Right renal pelvis (tissue), 4 donors: ENCODE measurements at places on chromosomes 11 and 22. TPM values are rescaled to one million over a fixed set of nuclear protein-coding genes. Genes with fewer than 3 reads are reported as not detected.

Gene SEPTIN3
- polyA plus RNA-seq: 4.9 TPM

Gene MRGPRX3
- not detected for polyA plus RNA-seq

Gene NCAM1
- polyA plus RNA-seq: 69.6 TPM

Gene CATSPERZ
- not detected for polyA plus RNA-seq

Gene ZP1
- polyA plus RNA-seq: 0.06 TPM

Gene NADSYN1
- polyA plus RNA-seq: 38.9 TPM

Gene PRR14L
- 22.9 TPM for polyA plus RNA-seq

Gene SMC1B
- polyA plus RNA-seq: 0.14 TPM

Gene STK33
- 28.0 TPM for polyA plus RNA-seq

Gene PHRF1
- polyA plus RNA-seq: 21.1 TPM

Gene FGF4
- polyA plus RNA-seq: not detected

- DNase-seq: no peak
These were observed 9.1 kb downstream of the DRD4 start for GRCh38 chr11:646214-646613.

DNA sequence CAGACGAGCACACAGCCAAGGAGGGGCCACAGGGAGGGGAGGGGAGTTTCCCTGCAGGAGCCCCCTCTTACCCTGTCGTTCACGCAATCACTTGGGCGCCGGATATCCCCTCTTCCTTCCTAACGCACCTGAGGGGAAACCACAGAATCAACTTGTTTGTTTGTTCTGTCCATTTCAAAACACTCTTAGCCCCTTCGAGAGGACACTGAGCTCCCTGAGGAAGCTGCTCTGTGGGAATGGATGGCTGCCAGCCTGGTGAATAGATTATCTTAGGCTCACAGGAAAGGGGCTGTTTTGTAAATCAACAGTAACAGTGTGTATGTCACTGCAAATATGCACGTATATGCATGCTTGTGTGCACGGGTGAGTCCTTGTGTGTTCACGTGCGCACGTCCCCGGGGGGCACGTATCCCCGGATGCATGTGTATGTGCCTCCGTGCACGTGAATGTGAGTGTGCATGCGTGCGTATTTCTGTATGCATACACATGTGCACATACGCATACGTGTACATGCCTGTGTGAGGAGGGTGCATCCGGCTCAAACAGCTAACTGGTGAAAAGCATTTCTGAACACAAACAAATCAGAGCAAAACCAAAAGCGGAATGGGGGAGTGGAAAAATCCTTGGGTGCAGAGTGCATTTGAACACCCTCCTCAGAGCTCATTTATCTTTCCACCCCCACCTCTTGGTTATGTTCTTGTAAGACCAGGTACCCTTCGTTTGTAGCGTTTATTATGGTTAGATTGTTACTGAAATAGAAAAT is 7.2 kb downstream of the ARSA start:
- DNase-seq: no peak

GRCh38 chr11:665704-666281 is 28.7 kb downstream of the DRD4 start:
- no peak for DNase-seq

- no peak for DNase-seq
These were observed 167.0 kb downstream of the LDLRAD3 start for GRCh38 chr11:36110668-36111410.

DNA sequence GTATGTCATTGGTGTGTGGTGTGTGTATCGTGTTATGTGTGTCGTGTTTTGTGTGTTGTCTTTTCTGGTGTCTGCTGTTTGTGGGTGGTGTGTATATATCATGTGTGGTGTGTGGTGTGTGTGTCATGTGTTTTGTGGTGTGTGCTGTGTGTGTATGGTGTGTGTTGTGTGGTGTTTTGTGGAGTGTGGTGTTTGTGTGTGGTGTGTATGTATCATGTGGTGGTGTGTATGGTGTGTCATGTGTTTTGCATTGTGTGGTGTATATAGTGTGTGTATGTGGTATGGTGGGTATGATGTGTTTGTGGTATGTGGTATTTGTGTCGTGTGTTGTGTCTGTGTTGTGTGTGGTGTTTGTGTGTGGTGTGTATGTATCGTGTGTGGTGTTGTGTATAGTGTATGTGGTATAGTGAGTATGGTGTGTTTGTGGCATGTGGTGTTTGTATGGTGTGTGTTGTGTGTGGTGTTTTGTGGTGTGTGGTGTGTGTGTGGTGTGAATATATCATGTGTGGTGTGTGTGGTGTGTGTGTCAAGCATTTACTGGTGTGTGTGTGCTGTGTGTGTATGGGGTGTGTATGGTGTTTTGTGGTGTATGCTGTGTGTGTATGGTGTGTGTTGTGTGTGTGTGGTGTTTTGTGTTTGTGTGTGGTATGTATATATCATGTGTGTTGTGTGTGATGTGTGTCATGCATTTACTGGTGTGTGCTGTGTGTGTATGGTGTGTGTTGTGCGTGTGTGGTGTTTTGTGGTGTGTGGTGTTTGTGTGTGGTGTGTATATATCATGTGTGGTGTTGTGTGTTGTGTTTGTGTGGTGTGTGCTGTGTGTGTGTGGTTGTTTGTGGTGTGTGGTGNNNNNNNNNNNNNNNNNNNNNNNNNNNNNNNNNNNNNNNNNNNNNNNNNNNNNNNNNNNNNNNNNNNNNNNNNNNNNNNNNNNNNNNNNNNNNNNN is 12.7 kb downstream of the PIM3 start:
- no peak for DNase-seq

DNA sequence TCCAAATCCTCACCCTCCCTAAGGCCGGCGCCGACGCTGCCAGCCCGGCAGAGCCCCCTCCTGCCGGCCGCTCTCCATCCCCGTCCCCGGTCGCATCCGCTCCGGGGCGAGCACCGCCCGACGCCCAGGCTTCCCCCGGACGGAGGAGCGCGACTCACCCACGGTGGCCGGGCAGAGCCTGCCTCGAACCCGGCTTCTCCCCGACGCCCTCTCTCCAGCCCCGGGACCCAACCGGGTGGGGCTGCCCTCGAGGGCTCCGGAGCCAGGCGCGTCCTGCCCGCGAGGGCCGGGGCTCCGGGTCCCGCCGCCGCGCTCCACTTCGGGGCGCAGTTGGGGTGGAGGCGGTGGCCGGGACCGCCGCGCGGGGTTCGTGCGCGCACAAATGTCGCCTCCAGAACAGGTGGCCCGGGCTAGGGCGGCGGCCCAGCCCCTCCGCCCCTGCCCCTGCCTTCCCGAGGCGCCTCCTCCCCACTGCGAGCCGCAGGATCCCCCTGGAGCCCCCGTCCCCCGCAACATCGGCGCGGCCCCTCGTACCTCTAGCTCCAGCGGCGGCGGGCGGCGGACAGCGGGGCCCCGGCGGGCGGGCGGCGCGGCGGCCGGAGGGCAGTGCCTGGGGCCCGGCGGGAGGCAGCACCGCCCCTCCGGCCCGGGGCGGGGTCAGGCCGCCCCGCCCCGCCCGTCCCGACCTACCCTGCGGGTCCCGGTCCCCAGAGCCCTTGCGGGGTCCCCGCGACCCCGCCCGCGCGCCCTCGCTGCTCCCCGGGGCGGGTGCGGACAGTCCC is at the start of gene A4GALT:
TSS of gene A4GALT (minus strand) at position 608 of the 782 bp plus-strand sequence. CDS start 26,919 bp downstream, outside the sequence.
- DNase-seq: no peak

- no peak for DNase-seq
These were observed 78.8 kb downstream of the CTTN start for GRCh38 chr11:70477176-70477575.

- DNase-seq: no peak
These were observed 82.2 kb upstream of the SEPTIN5 start for GRCh38 chr22:19631899-19632667.

DNA sequence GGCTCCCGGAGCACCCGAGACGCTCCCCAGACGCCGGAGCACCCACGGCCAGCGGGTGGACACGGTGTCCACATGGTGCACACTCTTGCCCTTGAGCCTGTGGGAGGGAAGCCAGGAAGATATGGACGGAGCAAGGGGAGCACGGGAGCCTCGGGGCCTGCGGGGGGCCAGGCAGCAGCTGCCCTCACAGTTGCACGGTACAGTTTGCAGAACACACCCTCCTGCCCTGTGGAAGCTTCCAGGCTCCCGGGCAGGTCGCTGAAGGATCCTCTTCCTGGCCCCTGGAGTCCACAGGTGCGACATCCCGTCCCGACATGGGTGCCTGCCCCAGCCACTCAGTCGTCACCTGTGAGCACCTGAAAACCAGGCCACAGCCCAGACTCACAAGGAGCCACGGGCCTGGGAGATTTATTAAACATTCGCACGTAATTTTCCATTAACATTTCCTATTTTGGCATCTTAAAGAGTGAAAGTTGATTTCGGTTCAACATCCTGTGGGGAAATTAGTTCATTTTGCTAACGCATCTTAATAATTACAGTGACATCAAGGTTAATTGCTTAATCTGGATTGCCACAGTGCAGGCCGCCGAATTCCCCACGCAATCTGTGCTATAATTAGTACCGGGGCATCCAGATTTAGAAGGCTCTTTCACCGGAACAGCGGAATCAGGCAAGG is 253.3 kb downstream of the BRD1 start:
- no peak for DNase-seq

DNA sequence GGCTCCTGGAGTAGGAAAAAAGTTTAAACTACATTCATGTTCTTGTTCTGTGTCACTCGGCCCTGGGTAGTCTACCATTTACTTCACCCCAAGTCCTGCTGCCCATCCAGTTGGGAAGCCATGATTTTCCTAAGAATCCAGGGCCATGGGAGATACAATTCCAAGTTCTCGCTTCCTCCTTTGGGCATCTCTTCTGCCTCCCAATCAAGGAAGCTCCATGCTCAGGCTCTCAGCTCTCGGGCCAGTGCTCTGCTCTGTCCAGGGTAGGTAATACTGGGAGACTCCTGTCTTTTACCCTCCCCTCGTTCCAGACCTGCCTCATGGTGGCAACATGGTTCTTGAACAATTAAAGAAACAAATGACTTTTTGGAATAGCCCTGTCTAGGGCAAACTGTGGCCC is 60.6 kb downstream of the TIMP3 start:
- no peak for DNase-seq

GRCh38 chr11:17769218-17769617 is 34.6 kb downstream of the KCNC1 start:
- no peak for DNase-seq

DNA sequence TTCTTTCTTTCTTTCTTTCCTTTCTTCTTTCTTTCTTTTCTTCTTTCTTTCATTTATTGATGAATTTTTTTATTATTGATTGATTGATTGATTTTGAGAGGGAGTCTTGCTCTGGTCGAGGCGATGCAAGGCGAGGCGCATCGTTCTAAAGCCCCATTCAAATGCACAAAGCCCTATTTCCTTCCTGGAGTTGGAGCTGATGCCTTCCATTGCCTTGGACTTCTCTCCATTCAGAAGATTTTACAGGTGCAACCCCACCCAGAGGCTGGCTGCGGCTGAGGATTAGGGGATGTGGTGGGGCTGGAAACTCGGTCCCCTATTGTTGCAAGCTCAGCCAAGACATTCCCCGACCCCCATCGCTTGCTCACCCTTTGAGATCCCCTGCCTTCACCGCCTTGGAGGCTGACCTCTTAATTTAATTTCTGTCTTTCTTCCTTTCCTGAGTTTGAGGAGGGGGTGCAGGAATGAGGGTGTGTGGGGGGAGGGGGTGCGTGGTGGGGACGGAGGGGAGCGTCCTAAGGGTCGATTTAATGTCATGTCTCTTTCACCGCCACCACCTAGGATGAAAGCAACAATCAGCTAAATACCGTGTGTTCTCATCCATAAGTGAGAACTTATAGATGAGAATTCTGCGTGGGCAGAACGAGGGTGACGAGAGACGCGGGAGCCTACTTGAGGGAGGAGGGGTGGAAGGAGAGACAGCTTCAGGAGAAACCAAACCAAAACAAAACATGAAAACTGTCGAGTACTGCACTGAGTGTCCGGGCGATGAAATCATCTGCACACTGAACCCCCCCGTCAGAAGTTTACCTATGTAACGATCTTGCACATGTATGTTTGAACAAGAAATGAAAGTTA is 3913.9 kb upstream of the OR11H1 start:
- no peak for DNase-seq

GRCh38 chr11:114195981-114196731 is 100.0 kb upstream of the NNMT start:
- no peak for DNase-seq

DNA sequence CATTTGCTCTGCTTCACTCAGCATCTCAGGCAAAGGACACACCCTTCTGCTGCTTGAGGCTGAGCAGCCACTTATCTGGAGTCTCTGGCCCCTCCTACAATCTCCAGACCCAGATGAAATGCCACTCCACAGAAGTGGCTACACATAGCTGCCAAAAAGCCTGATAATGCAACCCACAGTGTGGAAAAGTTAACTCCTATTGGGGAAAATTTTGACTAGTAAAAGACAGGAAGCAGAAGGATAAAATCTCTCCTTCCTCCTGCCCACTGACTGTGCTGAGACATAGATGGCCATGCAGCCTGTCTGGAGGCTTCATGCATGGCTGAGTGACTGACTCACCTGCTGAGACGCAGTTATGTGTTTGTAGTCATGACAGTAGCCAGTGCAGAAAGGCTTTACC is 92.3 kb upstream of the TEAD1 start:
- peak; percentile 20 for DNase-seq

- DNase-seq: no peak
These were observed 28.4 kb downstream of the RELT start for GRCh38 chr11:73404506-73405145.

DNA sequence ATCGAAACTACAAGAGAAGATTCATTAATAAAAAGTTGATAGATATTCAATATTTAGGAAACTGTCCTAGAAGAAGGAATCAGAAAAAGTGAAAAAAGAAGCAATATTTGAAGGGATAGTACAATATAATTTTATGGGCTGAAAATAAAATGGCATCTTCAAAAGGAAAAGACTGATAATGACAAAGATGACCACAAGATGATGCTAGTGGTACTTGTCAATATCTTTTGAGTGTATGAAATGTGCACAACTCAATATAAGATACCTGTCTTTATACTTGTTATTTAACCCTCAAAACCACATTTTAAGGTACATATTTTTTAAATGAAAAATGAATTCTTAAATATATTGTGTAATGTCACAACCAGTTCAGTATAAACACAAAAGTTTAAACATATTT is 1059.6 kb upstream of the RAG2 start:
- DNase-seq: no peak

GRCh38 chr11:81241672-81242275 is 1491.9 kb downstream of the FAM181B start:
- DNase-seq: no peak

DNA sequence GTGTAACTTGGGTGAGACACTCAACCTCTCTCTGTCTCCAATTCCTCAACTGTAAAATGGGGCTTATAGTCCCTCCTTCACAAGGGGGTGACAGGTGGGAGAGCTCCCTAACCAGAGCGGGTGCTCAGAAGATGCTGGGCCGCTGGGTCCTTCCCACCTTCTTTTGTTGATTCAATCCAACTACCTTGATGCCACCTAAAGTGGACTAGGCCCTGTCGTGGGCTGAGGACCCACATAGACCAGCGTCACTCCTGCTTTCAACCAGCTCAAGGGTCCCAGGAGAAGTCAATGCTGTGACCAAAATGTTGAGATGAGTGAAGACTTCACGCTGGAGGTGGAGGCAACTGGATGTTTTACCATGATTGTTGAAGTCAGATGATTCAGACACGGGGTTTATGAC is 72.7 kb upstream of the WNT11 start:
- DNase-seq: no peak
